ENCODE measurements at places on chromosomes 7 and 10. TPM values are rescaled to one million over a fixed set of nuclear protein-coding genes. Genes with fewer than 3 reads are reported as not detected.

Gene TRIM50
- total RNA-seq = not detected

Gene SFTPA1
- not detected for total RNA-seq

Gene HIPK2
- total RNA-seq = 14.7 TPM

Gene UNCX
- total RNA-seq = not detected

Gene SCART1
- total RNA-seq = 1.4 TPM

Gene MSMB
- not detected for total RNA-seq

Gene ADO
- total RNA-seq = 27.7 TPM

Gene BTBD16
- not detected for total RNA-seq

Gene SEC61G
- total RNA-seq = 406 TPM

Gene SYT15
- total RNA-seq = not detected

Gene INA
- total RNA-seq = not detected

Gene RPEL1
- under 0.01 TPM for total RNA-seq

Gene DENND2A
- 2.2 TPM for total RNA-seq
